Activated naive CD4-positive, alpha-beta T cell treated with anti-CD3 and anti-CD28 coated beads, Interleukin-2, amount 50 U/mL, for 72 hours (primary cell): ENCODE measurements at places on chromosomes 11 and 22.

DNA sequence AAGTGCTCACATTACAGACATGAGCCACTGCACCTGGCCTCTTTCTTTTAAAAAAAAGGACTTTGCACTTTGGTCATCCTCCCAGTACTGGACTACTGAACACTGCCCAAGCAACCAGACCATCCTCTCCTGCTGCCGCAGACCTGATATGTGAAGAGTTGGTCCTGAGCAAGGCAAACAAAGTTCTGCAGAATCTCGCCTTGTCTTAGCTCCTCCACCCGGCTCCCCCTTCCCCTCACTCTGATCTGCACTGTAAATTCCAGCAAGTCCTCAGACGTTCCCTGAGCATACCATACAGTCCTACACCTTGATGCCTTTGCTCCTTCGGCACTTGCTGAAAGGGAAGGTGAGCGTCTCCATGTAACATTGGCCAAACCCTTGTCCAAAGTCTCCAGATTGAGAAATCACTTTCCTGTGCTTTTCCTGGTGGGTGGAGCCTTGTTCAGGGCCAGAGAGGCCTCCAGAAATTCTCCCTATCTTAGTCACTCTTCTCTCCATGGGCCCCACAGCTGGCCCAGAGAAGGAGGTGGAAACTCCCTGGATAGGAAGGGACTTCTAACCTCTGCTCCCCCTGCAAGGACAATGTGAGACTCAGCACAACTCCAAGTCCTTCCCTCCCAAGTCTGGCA is 47.0 kb upstream of the TIMP3 start:
- DNase-seq = no peak

DNA sequence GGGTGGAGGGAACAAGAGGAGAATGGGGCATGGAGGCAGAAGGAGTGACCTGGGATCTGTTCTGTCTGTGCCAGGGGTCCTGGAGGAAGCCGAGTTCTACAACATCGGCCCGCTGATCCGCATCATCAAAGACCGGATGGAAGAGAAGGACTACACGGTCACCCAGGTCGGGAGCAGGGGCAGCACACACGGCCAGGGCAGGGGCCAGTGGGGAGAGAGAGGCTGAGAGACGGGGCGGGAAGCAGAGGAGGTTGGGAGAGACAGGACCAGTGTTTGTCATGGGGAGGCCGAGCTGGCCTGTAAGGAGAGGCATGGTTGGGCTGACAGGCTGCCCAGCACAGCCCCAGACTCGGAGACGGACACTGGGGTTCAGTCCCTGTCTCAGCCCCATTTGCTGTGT is 4.7 kb downstream of the KCTD17 start:
- no peak for DNase-seq

DNA sequence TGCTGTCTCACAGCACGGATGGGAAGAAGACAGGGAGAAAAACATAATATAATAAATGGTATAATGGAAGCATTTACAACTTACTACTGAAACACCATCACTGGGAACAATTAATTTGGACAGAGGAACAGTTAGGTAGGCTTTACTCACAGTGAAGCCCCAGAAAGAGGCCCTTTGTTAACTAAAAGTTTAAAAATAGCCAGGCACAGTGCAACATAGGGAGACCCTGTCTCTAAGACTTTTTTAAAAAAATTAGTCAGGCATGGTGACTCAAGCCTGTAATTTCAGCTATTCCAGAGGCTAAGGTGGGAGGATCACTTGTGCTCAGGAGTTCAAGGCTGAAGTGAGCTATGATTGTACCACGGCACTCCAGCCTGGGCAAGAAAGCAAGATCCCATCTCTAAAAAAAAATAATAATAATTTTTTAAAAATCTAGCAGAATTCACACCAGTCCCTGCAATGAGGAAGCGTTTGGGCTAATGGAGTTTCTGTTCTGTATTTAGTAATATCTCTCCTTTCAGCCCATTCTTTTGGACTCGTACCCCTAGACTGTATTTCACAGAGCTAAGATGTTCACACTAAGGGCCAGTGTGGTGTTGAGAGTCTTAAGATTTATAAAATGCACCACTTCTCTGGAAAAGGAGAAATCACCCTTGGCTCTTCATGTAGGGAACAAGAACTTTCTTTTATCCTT is 275.5 kb downstream of the SOX6 start:
- DNase-seq = no peak

DNA sequence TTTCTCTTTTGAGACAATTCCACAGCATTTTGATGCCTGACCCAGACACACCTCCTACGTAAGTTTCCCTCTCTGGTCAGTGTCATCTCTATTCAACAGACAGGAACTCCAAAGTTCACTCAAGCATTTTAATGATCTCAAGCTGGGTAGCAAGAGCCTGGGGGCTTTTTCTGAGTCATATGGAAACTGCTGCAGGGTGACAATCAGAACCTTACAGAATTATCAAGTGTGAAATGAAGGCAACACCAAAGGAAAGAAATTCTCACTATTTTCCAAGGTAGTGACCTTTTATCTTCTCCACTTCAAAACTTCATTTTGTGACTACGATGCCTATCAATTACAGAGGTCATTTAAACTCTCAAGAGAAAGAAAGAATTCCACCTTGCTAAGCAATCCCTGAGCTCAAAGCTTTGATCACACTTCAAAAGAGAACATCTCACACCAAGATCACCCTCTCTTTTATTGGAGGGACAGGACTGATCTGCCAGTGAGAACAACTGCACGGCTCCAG is 229.0 kb upstream of the ZC3H12C start:
- DNase-seq = no peak

GRCh38 chr11:81135570-81135969 is 1598.1 kb downstream of the FAM181B start:
- no peak for DNase-seq

DNA sequence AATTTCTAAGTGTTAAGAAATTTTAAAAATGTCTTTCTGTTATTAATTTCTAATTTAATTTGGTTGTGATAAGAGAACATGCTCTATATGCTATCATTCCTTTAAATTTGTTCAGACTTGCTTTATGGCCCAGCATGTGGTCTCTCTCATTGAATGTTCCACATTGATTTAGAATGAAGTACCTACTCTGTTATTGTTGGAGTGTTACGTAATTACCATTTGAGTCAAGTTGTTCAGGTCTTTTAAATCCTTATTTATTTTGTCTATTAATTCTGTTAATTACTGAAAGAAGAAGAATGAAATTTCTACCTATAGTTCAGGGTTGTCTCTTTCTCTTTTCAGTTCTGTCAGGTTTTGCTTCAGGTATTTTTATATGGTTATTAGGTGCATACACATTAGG is 57.0 kb downstream of the PRMT3 start:
- no peak for DNase-seq

DNA sequence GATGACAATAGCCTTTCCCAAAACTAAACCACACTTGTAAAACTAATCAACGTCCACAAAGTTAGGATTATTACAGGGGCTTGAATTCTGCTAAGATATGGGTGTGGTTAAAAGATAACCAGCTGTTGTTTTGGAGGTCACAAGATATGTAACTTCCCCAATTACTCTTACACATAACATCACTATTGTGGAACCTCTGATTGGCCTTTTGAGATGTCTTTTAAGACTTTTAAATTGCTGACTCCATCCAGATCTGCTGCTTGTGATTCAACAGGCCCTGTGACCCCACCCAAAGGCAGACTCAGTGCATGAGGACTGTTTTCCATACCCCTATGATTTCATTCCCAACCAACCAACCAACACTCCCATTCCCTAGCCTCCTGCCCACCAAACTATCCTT is 893.9 kb downstream of the OPCML start:
- no peak for DNase-seq

- DNase-seq = no peak
Measured at GRCh38 chr11:85347291-85347690, 279.9 kb downstream of the DLG2 start.
